ENCODE measurements at places on chromosomes 16 and 17.

GRCh38 chr17:42399121-42399520 lies 10.9 kb upstream of the STAT3 start:
- DNase-seq, result no peak

DNA sequence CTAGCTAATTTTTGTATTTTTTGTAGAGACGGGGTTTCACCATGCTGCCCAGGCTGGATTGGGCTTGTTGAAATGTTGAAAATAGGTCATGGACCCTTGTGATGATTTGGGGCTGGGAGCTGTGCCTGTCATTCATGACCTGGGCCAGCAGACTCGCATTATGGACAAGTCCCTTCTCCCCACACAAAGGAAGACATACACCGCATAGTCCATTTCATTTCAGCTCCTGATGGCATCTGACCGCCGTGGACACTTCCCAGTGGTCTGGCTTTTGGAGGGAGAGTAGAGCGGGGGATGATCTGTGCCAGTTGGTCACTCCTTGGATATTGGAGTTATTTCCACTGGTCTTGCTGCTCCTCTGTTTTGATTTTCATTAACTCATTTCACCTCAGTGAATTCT lies 34.8 kb downstream of the MPRIP start:
- no peak for DNase-seq

- no peak for DNase-seq
These were observed 195.1 kb upstream of the DYNLRB2 start for GRCh38 chr16:80345701-80346100.

DNA sequence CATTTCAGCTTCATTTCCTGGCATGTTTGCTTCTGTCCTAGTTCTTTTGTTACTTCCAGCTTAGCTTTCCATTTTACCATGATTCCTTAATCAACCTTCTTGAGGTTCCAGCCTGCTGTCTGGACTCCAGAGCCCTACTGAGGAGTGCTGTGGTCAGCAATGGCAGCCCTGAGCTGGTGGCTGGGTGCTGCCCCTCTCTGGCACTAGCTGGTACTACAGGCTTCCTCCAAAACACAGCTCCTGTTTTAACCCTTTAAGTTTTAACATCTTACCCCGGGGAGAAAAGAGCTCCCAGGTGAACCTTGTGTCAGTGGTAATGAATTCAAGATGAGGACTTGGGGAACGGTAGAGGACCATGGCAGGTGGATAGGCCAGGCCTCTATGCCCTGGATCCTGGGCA lies 395.5 kb downstream of the TMEM114 start:
- no peak for DNase-seq

GRCh38 chr17:20200016-20200795 lies 191.0 kb downstream of the SPECC1 start:
- DNase-seq, result no peak

DNA sequence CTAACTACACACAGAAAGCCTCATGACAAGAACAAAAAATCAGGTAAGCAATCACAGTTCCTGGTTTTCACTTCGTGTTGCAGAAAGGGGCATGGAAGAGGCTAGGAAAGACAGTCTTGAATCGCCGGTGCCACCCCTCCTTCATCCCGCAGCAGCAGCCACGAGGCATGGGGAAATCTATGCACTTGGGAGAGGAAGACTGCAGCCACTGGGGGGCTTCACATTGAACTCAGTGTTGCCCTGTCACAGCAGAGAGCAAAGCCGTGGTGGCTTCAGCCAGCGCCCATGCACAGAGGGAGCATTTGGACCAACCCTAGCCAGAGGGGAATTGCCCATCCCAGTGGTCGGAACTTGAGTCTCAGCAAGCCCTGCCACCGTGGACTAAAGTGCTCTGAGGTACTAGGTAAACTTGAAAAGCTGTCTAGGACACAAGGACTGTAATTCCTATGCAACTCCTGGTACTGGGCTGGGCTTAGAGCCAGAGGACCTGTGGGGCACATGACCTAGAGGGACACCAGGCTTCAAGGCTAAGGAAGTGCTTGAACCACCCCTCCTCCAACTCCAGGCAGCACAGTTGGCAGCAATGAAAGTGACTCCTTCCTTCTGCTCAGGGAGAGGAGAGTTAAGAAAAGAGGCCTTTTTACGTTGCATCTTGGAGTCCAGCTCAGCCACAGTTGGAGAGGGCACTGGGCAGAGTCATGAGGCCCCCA lies 35.2 kb upstream of the ATP2C2 start:
- DNase-seq, result no peak

Measured in DMS79 (cell line).